Activated naive CD4-positive, alpha-beta T cell treated with anti-CD3 and anti-CD28 coated beads for 36 hours (primary cell): ENCODE measurements at places on chromosomes 7 and 10. TPM values are rescaled to one million over a fixed set of nuclear protein-coding genes. Genes with fewer than 3 reads are reported as not detected.

DNA sequence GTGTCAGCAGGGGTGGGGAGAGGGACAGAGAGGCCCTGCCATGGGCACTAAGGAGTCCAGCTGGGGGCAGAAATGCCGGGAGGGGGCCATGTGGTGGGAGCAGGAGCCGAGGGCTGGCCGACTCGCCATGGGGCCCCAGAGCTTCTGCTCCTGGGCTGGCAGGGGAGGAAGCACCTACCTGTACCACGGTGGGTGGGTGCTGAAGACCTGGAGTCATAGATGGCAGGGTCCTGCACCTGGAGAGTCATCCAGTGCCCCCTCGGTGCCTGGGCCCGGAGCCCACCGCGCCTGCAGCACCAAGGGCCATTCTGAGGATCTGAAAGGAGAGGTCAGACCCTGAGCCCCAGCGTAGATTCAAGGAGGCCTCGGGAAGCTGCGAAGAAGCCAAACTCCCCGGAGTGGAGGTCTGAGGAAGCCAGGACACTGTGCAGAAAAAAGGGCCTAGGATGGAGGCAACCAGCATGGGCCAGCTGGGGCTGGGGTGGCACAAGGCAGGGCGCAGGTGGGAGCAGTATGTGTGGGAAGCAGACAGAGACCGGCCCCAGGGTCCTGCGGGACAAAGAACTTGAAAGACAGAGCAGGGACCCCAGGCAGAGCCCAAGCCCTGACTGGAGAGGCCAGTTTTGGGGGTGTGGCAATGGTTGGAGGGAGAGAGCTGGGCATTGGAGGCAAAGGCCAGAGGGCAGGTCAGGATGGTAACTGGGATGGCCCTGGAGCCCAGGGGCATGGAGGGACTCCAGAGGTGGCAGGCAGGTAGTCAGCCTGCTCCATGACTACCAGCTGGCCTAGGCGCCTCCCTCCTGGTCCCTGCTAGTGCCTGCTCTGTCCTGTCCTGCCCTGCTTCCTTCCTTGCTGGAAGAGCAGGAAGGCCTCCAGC lies 26.7 kb upstream of the SMARCD3 start:
- no peaks in the 10 kb centered on the region for H3K36me3 ChIP-seq
- no peak for DNase-seq
- no peaks in the 10 kb centered on the region for H3K27me3 ChIP-seq
- H3K4me1 ChIP-seq: peaks cover 20% of the 10 kb centered on the region
- no peak overlapping the region for H3K27ac ChIP-seq

DNA sequence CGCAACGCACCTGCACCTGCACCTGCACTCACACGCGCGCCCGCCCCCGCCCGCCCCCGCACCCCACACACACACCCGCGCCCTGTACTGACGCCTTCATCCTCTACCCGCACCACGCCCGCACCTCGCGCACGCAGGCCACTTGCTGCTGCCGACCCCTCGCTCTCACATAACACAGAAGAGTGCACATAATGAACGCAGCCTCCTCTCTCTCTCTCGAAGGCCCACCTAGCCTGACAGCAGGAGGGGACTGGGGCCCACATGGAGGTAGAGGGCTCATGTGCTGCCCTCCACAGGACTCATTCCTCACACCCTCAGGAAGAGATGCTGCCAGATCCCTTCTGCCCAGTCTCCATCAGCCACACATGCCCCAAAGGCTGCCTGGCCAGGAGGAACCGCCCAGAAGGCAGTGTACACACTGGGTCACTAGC lies 432 bp upstream of the CAMK2B start:
- H3K36me3 ChIP-seq: no peaks in the 10 kb centered on the region
- peaks cover 7% of the 10 kb centered on the region for H3K4me1 ChIP-seq
- DNase-seq: no peak
- H3K4me3 ChIP-seq: peak overlapping the region; percentile 78

DNA sequence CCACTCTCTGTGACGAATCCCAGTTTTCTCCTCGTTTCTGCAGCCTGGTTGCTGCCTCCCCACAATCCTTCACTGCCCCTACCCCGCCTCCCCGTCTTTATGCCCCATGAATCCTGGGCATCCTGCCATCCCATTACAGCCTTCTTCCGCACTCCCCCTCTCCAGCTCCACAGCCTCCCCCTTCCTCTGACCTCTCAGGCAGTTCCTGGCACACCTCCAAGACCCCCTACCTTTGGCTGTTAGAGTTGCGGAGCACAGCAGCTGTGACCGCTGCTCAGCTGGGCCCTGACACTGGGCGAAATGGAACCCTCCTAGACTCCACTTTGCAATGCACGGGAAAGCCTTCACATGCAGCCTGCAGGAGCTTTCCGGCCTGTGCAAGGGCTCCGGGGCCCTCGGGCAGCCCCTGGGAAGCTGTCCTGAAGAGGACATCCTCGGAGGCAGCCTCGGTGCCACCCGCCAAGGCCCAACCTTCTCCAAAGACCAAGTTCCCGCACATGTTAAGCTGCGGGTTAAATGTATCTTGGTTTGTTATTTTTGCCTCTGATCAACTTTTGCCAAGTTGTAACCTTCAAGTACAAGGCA lies 400.7 kb upstream of the MKI67 start:
- H3K4me3 ChIP-seq: no peak overlapping the region
- H3K36me3 ChIP-seq: no peaks in the 10 kb centered on the region
- DNase-seq: no peak
- no peaks in the 10 kb centered on the region for H3K4me1 ChIP-seq
- H3K27me3 ChIP-seq: no peaks in the 10 kb centered on the region
- no peak overlapping the region for H3K27ac ChIP-seq

DNA sequence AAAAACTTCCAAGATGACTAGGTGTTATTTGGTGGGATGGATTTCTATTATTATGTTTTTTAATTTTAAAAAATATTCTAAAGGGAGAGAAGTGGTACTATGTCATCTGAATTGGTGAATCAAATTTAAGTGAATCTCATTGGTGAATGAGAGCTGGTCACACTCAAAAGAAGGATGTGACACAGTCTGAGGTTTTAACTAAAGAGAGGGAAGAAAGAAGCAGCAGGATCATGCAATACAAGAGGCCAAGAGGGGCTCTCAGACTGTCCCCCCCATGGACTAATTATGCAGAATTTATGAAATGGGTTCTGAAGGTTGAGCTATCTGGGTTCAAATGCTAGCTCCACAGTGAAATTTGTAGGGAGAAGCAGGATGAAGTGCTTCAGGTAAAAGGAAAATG lies 16.2 kb downstream of the MACC1 start:
- H3K36me3 ChIP-seq: no peaks in the 10 kb centered on the region
- DNase-seq: no peak
- peaks cover 3% of the 10 kb centered on the region for H3K4me1 ChIP-seq
- no peaks in the 10 kb centered on the region for H3K27me3 ChIP-seq
- no peak overlapping the region for H3K4me3 ChIP-seq

DNA sequence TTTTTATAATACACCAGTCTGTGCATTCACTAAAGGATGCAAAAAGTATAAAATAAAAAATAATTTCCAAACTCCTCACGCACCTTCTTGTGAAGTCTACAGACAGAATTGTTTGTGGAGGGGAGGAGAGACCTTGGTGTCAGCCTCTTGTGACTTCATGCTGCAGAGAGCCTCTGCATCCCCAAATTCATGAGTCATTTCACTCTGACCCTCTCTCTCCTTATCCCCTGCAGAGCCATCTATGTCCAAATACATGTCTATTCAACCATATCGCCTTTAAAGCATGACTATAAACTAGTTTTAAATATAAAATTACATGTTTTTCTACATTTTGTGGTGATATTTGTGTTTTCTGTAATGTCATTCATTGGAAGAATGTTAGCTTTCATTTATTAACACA lies 6.0 kb downstream of the CREB5 start:
- no peaks in the 10 kb centered on the region for H3K4me1 ChIP-seq
- H3K27ac ChIP-seq: no peak overlapping the region
- H3K36me3 ChIP-seq: no peaks in the 10 kb centered on the region
- H3K27me3 ChIP-seq: peaks cover 31% of the 10 kb centered on the region
- H3K4me3 ChIP-seq: no peak overlapping the region

DNA sequence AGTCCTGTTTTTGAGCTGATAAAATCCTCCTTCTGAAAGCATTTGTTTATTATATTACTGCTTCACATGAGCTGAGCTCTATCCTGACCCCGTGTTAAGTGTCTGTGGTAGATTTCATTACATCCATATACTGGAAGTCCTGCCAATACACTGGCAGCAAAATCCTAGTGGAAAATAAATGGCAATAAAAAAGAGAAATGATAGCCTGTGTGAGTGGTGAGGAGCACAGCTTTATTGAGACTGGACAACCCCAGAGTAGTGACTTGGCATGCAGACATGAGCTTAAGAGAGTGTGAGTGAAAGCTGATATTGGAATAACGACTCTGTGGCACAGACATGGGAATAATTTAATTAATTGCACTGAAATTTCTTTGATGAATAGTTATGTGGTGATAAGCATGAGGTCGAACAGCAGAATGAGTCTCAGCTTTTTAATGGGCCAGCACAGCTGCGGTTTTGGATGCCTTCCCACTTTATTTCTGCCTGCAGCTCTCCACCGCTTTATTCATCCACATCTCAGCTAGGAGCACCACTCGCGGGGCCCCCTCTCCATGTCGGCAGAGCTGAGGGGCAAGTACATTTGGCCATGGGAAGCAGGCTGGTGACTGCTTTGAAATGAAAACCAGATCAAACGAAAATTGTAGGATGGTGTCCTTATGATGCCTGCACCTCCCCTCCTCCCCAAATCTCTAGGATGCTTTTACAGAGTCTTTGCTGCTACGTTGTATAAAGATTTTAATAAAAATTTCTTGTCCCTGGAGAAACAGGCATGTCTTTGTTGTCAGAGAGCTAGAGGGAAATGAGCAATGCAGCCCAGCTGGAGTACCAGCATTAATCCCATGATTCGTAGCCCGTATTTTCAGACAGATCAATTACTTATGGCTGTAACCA lies 494.3 kb downstream of the AUTS2 start:
- no peaks in the 10 kb centered on the region for H3K4me1 ChIP-seq
- no peaks in the 10 kb centered on the region for H3K36me3 ChIP-seq
- H3K27me3 ChIP-seq: no peaks in the 10 kb centered on the region

DNA sequence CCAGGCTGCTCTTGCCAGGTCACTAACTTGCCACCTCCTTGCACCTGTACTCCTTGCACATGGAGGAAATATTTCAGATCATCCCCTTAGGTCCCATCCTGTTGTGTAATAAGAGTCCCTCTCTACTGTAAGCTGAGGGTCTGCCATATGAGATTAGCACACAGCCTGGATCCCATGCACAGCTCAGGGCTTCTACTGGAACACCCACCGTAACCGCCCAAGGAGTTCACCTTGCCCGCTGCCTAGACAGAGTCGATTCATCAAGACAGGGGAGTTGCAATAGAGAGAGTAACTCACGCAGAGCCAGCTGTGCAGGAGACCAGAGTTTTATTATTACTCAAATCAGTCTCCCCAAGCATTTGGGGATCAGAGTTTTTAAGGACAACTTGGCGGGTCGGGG lies 694.4 kb upstream of the C7orf33 start:
- no peak overlapping the region for H3K27ac ChIP-seq
- no peaks in the 10 kb centered on the region for H3K36me3 ChIP-seq
- H3K27me3 ChIP-seq: no peaks in the 10 kb centered on the region
- DNase-seq: no peak
- H3K4me1 ChIP-seq: no peaks in the 10 kb centered on the region

DNA sequence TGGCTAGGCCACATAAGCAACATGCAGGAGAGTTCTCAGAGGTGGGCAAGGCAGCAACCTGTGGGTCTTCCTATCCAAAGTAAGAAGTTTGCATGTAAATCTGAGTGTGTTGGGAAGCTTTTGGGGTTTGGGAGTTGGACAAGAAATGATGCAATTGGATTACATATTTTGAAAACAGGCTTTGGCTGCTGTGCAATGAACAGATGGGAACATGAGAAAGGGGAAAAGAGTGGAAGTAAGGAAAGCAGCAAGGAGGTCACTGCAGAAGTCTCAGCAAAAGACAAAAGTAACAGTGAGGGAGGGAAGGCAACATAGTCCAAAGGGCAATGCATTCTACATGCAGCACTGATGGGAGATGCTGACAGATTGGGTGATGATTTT lies 61.1 kb upstream of the C10orf90 start:
- H3K4me1 ChIP-seq: no peaks in the 10 kb centered on the region
- no peak overlapping the region for H3K27ac ChIP-seq
- H3K36me3 ChIP-seq: no peaks in the 10 kb centered on the region
- no peak overlapping the region for H3K4me3 ChIP-seq

NKX2-3 gene
- total RNA-seq: not detected
